Psoas muscle (tissue), 8 donors: ENCODE measurements at places on chromosomes 2 and 18. TPM values are rescaled to one million over a fixed set of nuclear protein-coding genes. Genes with fewer than 3 reads are reported as not detected.

ABCG5 gene
- not detected for total RNA-seq

EVX2 gene
- total RNA-seq = not detected

TMEM169 gene
- total RNA-seq = 0.07 TPM

C2orf66 gene
- not detected for total RNA-seq

GRCh38 chr2:213232649-213233437 lies 51.4 kb upstream of the SPAG16 start:
- DNase-seq = no peak

DNA sequence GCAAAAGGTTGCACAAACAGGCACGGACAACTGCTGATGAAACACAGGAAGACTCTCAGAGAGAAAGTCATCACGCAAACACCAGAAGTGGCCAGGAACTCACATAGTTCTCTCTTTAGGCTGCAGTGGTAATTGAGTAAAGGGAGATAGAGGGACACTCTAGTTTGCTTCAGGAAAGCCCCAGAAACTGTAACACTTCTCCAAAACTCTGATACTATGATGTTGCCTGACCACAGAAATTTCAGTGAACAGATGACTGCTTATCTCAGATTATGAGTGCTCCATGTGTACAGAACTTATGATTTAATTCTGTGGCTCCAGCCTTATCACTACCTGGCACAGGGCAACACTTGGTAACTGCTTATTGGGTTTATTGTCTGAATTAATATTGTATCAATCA lies 311.5 kb upstream of the GYPC start:
- no peak for DNase-seq

GRCh38 chr2:48369971-48370370 lies 160.0 kb upstream of the STON1 start:
- no peak for DNase-seq

DNA sequence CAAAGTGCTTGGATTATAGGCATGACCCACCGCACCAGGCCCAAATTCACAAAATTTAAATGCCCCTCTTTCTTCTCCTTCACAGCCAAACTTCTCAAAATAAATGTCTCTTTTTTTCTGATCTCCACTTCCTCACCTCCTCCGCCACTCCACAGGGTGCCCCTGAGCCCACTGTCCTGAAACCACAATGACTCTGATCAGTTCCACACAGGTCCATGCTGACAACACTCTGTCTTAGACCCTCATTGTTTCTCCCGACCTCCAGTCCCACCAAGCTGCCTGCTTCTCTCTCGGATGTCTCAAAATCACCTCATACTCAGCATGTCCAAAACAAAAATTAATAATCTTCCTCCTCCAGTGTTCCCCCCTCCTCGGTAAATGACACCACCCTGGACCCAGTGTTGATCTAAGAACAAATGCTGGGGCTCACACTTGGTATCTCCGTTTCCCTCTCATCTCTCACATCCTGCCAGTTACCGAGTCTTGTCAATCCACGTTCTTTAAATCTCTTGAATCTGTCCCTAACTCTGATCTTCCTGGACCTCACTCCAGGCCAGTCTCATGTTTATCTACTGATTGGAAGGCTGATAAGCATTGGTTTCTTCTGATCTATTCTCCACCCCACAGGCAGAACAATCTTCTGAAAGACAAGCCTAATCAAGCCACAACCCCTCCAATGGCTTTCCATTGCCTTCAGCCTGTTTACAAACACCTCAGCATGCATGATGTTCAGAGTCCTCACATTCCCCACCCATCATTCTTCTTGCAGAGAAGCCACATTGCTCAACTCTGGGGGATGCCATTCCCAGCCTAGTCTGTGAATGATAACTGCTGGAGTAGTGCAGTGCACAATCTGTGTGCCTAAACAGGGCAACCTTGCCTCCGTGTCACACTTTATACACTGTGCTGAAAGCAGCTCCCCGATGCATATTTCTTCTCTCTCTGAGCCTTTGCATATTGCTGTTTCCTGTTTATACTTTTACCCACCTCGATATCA lies 12.4 kb upstream of the ANKRD44 start:
- DNase-seq = no peak

- DNase-seq = no peak
Measured at GRCh38 chr2:227177592-227178336, 13.3 kb downstream of the COL4A3 start.

GRCh38 chr2:30152385-30152784 lies 5.6 kb downstream of the YPEL5 start:
- no peak for DNase-seq

DNA sequence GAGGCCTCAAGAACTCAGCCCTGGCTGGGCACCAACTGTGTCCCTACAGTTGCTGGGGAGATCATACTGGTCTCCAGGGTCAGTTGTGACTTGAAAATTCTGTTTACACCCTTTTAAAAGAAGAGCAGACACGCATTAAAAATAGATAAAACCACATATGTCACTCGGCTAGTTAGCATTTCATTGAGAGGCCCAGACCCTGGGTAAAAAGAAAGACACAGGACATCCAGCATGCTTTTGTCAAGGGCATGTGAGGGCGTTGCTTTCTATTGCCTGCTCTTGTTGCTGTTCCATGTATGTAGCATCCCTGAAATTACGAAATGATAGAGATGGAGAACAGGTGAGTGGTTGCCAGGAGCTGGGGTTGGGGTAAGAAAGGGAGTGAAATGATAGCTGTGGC lies 94.3 kb downstream of the SEPTIN10 start:
- DNase-seq = no peak

DNA sequence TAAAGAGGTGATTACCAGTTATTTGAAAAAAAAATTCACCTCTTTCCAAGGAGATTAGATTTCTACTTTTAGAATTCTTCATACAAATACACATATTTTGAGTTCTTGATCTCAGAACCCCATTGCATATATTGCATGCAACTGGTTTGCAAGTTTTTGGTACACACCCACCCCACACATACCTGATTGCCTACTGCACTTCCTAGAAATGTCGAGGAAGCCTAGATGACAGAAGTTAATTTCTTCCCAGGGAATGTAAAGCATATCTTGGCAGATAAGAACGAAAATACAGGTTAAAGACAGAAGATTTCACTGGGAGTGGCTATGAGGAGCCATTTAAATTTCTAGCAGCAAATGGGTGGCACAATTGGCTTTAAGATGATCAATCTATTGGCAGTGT lies 67.1 kb upstream of the IL1R1 start:
- no peak for DNase-seq

DNA sequence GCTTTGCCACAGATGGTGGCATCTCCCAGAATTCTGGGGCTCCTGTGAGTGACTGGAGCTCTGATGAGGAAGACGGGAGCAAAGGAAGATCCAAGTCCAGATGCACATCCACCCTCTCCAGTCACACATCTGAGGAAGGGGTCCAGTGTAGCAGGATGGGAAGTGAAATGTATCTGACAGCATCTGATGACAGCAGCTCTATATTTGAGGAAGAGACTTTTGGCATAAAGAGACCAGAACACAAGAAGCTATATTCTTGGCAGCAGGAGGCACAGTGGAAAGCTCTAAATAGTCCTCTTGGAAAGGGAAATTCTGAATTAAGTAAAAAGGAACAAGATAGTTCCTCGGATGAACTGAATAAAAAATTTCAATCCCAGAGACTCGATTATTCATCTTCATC lies 23.5 kb upstream of the C1GALT1C1L start:
- DNase-seq = no peak

DNA sequence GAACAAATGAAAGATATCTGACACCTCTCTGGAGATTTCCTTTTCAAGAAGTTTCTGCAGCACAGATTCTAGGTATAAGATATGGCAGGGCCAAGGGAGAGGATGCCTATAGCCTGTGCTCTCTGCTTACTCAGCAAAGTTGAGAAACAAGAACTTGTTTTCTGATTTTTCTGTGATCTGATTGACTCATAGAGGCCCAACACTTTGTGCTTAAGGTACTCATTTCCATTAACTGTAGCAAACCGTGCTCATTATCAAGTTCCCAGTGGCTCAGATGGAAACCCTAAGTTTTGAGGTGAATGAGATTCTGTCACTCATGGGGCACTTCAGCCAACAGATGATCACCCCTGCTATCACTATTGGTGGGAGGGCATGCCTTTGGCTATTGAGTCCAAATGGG lies 124.3 kb downstream of the SP100 start:
- DNase-seq = no peak

DNA sequence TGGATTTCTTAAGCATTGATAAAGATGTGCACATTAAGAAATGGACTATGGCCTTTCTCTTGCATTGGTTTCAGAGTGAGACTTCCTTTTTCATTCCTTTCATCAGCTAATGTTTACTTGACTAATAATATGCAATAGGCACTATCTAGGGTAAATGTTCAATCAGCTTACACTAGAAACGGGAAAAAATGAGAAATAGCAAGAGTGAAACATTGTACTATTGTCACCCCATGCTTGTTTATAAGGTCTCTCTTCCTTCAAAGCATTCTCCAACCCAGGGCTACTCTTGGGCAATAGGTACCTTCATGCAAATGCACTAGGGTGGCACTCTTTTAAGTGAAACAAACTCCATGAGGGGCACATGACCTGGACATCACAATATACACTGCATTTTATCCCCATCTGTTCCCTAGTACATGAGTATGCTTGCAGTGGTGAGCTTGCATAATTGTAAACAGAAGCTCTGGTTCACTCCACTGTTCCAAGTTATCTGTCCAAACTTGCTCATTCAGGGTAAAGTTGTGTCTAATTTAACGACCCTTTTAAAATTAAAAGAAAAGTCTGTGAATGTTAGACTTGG lies 402.3 kb downstream of the ERBB4 start:
- DNase-seq = no peak

- no peak for DNase-seq
Measured at GRCh38 chr2:57515366-57515765, 531.2 kb upstream of the VRK2 start.

GRCh38 chr2:221371347-221371746 lies 200.8 kb downstream of the EPHA4 start:
- no peak for DNase-seq

DNA sequence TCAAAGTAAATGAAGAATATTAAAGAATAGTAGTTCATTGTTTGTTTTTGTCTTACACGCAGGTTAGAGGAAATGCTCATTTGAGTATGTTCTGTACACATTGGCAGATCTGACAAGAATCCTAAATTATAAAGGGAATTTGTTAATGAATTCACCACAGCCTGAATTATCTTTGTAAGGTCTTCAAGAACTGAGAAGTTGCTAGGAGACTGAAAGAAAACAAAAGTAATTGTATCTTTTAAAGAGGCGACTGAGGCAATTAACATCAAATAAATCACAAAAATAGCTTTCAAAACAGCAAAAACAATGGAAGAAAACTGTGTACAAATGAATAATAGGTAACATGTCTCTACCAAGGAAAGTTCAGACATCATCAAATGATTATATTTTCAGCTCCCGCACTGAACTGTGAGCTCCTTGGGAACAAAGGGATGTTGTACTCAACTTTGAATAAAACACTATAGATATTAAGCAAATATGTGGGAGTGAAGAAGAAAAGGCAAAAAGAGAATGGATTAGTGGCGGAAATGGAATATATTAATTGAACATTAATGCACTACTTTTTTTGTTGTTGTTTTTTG lies 51.7 kb upstream of the ATIC start:
- DNase-seq = no peak

GRCh38 chr2:100692906-100693305 lies 127.0 kb upstream of the NPAS2 start:
- DNase-seq = no peak
